ENCODE measurements at places on chromosomes 7 and 10.

DNA sequence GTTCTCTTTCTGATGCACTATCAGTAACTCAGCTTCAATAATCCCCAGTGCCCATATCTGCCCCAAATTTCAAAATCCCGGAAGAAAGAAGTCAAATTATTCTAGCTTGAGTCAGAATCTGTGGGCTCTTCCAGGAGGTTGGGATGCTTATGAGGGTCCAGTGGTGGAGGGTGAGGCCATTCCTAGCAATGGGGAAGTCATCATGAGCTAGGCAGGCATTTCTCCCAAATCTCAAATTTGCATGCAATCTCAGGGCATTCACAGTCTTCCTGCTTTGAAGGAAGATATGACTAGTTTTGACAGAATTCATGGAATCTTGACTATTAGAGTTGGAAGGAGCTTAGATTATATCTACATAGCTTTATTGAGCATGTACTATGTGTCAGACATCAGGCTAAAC lies 164.3 kb upstream of the AGK start:
- DNase-seq, result no peak

DNA sequence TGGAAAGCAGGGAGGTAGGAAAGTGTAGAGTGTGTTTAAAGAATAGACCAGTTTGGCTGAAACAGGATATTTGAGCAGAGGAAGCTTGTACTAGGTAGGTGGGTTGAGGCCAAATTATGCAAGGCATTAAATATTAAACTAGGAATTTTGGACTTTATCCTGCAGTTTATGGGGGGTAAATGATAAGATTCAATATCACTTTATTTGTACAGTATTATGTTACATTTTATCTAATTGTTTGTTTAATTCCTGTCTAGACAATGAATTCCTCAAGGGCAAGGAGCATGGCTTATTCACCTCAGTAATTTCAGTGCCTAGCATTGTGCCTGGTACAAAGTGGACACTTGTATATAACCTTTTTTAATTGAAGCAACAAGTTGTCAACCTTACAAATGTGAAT lies 125.9 kb downstream of the CFTR start:
- no peak for DNase-seq

- DNase-seq, result no peak
Observed at GRCh38 chr7:23385140-23385539, 85.2 kb downstream of the IGF2BP3 start.

- DNase-seq, result no peak
Observed at GRCh38 chr7:134311807-134312206, 4.9 kb downstream of the SLC35B4 start.

GRCh38 chr10:35204650-35205319 lies 78.1 kb downstream of the CREM start:
- DNase-seq, result no peak

DNA sequence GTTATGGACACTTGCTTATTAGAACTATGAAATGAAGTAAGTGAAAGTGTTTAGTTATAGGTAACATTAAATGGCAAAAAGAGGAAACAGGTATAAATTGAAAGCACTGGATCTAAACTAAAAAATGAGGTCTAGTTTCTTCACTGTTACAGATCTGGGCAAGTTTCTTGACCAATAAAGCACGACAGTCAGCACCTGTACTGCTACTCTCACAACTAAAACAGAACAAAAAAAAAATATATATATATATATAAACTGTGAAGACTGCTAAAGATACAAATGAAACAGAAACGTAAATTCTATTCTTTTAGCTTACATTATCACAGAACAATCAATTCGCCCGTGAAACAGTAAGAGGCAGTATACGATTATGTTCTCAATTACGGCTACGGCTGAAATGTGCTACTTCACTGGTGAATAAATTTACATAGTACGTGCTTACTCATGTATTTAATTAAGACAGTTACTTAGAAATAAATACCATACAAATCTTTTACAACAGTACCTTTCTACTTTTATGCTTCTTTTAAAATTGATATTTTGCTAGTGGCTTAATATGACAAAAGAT lies 4.2 kb downstream of the AHR start:
- DNase-seq, result no peak

DNA sequence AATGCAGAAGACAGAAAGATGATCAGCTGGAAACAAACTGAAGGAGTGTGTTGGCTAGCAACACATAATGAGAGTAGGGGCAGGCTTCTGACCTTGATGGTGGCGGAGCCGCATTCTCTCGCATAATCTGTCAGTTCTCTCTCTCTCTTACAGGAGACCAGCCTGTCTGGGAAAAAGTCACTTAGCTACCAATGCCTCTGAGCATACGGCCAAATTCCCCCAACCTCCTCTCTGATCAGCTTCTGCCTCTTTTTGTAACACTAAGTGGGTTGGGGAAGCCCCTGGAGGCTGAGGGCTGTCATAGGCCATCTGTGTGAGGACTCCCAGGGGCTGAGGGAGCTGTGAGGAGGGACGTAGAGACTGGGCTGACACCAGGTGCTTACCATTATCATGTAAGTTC lies 104.6 kb downstream of the HIPK2 start:
- DNase-seq, result no peak

- DNase-seq, result no peak
Observed at GRCh38 chr7:54839575-54840213, 80.7 kb upstream of the SEC61G start.

DNA sequence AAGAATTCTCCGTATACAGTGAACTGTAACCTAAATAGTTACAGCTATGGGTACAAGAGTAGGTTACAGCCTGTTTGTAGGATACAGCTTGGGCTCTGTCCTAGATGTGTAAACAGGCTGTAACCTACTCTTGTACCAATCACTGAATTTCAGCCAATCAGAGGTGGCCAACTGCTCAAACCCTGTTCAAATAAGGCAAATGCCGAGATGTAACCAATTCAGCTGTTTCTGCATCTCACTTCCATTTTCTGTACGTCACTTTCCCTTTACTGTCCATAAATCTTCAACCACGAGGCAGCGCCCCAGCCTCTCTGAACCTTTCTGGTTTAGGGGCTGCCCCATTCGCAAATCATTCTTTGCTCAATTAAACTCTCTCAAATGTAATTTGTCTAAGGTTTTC lies 8.3 kb upstream of the MMP21 start:
- no peak for DNase-seq

DNA sequence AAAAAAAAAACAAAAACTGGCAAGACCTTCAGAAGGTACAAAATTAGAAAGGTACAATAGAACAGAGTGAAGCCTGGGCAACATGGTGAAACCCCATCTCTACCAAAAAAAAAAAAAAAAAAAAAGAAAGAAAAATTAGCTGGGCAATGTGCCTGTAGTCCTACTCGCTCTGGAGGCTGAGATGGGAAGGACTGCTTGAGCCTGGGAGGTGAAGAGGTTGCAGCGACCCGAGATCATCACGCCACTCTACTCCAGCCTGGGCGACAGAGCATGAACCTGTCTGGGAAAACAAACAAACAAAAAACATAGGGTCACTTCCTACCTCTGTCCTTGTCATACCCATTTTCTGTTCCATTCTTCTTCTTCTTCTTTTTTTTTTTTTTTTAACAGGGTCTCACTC lies 45.6 kb upstream of the DLG5 start:
- DNase-seq, result no peak

GRCh38 chr7:87144173-87144657 lies 8.0 kb upstream of the DMTF1 start:
- DNase-seq, result no peak

DNA sequence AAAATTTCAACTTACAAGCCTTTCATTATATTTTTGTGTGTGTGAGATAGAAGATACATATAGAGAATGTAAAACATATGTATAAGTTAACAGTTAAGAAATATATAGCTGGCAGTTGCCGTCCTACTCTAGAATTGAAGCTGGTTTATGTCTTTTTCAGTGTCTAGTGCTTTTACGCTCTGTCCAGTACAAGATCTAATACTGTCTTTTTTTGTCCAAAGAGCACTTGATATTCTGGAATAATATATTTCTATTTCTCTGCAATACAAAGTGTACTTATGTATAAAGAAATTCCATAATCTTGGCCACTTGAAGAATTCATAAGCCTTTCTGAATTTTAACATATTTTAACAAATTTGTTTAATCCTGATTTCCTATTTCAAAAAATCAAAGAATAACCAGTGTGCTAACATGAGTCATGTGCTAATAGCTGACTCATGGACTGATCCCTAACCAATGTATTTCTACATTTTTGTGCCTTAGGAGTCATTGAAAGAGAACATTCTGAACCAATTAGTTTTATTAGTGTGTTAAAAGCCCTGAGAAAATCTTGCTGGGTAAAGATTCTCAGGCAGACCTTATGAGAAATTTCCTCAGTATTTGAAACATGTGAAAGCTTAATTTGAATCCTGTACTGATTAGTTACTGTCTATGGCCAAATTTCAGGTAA lies 73.2 kb upstream of the CCAR1 start:
- no peak for DNase-seq

DNA sequence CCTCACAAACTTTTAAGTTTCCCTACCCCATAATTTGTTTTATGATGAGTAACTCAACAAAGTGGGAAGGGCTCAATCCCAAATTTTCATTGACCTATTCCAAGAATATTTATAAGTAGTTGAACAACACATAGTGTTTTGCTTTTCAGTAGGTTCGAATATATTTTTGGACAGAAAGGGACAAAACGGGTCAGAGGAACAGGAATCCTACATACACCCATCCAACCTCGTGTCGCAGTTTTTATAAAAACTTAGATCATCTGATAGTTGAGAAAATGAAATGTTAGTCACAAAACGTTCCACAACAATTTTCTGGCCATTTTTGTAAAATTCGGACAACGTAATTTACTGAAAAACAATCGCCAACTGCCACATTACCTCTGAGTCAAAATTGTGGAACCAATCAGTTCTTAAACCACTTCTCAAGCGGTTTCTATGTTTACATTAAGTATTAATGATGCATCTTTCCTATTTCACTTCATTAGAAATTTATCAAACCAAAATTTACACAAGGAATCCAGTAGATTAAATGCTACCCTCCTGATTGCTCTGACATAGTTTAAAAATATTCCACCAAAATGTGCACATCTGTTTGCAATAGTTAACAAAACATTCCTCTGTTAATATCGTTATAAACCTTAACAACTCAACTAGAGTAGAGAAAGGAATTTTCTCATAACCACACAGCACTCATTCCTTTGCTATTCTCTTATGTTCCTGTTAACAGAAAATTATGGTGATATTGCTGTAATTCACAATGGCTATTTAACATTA lies 6.3 kb downstream of the WNT16 start:
- DNase-seq, result no peak

GRCh38 chr7:27756298-27756697 lies 16.3 kb downstream of the TAX1BP1 start:
- no peak for DNase-seq

- no peak for DNase-seq
Observed at GRCh38 chr7:116876664-116877442, 14.5 kb downstream of the CAPZA2 start.

Data from right renal pelvis (tissue), 4 donors.